ENCODE measurements at places on chromosomes 12 and 14.
A peak's percentile ranks its signal among the peaks of the same experiment; 100 is the strongest.

- DNase-seq = no peak
Observed at GRCh38 chr12:131941987-131942341, 7.8 kb upstream of the EP400 start.

DNA sequence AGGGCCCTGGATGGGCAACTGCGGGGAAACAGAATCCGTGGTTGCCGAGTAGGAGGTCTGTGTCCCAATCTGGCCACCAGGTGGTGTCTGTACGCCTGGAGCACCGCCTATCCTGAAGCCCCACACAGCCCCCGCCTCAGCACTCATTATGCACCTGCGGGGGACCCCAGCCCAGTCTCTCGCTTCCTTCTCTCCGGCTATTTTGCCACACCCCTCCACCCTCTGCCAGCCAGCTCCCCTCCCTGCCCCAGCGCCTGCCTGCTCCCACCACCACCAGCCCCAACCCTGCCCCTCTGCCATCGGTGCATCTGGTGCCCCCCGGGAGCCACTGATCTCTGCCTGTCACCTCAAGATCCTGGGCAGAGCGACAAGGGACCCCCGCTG, 2.2 kb upstream of the NXPH4 start:
- DNase-seq = peak; percentile 67

DNA sequence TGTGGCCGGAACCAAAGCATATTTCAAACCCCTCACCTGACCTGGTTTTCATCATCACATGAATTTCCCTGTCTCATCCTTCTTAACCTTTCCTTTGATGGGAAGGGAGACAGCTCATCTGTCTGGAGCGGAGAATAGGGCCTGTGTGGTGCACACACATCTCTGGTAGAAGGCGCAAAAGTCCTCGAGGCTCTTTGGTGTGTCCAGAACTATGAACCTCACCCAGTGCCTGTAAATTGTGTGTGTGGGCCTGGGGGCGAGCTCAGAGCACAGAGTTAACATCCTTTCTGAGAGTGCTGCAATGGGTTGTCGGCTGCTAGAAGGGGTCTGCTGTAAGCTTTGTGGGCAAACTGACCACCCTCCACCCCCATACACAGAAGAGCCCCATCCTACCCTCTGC, 749 bp downstream of the GALNT6 start:
- DNase-seq = no peak

- no peak for DNase-seq
Observed at GRCh38 chr12:56260380-56260779, 2.2 kb upstream of the ANKRD52 start.

GRCh38 chr12:107328442-107329133, 235.2 kb upstream of the CRY1 start:
- DNase-seq = no peak

DNA sequence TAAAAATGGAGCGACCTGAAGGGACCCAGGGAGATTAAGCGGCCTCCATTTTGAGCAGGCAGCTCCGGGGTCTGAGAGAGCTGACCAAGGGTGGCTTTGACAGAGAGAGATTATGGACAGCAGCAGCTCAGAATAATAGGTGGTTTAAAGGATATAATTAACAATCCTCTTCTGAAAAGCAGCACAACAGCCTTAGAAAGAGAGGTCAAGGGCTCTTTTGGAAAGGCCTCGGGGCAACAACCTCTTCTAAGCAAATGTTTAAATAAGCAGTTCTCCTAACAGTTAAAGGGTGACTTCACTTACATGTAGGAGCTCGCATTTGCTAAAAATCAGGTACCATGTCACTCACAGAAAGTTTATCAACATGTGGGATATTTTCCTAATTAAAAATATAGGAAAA, 87.2 kb upstream of the FRMD6 start:
- no peak for DNase-seq

DNA sequence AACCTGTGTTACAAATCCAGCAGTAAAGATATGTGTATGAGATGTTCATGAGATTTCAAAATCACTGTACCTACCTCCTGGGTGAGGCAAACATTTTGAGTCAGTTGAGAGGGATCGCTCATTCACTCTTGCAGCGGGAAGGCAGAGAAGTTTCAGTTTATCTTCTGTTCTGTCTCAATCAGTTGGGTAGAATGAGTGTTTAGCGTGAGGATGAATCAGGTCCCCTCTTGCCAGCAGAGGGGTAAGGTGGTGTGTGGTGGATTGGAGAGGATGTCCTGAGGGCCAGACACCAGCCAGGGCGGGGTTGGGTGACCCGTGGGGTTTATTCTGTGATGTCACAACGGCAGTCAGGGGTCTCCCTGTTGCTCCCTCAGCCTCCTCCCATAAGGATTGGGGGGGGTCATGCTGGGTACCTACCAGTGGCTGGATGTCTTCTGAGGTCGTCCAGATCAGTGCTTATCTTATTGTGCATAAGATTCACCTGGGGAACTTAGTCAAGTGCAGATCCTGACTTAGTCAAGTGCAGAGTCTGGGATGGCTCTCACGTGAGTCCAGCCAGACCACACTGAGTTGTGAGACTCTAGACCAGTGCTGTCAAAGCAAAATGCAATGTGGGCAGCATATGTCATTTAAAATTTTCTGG, at the start of gene GSG1:
TSS of gene GSG1 (minus strand) at position 277 of the 643 bp plus-strand sequence. CDS start at position 122, 155 bp downstream.
- DNase-seq = no peak

DNA sequence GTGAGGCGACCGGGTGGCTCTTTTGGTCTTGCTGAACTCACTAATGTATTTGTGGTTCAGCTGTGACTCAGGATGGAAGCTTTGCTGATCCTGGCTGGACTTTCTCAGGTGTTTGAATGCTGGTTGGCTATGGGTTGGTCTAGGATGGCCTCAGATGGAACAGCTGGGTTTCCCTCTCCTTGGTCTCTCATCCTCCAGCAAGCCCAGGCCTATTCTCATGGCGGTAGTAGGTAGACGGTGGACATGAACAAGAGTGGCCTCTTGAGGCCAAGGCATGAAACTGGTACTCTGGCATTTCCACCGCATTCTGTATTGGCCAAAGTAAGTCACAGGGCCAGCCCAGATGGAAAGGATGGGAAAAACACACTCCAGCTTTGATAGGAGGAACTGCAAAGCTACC, 11.8 kb upstream of the POLR3B start:
- DNase-seq = no peak

- DNase-seq = no peak
Observed at GRCh38 chr12:212415-212714, 1.6 kb downstream of the SLC6A12 start.

DNA sequence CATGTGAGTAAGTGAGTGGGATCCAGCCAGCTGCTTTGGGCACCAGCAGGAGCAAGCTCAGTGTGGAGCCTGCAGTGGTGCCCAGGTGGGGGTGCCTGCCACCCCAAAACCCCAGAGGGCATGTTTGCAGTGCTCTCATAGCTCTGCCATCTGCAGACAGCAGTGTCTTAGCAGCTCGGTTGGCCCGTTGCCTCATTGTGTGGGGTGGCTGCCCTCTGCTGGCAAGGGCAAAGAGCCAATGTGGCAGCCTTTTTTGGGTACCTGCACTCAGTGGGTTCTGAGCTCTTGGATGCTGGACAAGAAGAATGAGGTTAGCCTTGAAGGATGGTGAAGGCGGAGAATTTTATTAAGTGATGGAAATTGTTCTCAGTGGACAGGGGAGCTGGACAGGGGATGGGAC, 52.3 kb downstream of the NEUROD4 start:
- DNase-seq = peak; percentile 58

- DNase-seq = no peak
Observed at GRCh38 chr14:43855556-43855955, 651.5 kb downstream of the FSCB start.

GRCh38 chr12:73906757-73907156, 630.9 kb upstream of the ATXN7L3B start:
- DNase-seq = no peak

DNA sequence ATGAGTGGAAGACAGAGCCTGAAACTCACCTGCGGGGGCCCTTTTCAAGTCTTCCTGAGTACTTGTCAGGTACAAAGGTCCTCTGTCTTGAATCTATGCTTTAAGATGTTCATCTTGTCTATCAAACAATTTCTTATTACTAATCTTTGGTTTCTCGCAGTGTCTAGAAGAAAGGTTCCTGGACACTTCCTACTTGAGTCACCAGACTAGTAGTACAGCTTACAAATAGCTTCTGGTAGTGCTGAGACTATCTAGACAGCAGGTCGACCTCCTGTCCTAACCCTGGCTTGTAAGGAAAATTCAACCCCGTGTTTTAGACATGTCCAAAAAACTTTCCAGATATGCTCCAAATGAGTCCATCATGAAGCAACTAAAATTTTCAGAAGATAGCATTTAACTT, 11.2 kb upstream of the ARID2 start:
- DNase-seq = no peak

DNA sequence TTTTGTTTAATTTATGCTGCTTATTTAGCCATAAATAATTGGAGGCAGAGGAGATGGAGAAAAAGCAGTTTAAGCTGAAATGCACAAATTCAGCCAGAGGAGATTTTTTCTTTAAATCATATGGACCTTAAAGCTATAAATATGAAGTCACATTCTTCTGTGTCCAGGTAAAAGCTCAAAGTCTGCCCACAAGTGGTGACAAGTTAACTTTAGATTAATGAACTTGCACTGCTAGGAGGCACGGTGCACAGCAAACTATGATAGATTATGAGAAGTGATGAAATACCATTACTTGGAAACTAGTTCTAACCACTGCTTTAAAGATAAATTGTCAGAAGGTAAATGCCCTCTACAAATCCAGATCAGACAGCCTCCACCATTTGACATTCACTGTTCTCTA, 69.0 kb downstream of the IFT81 start:
- no peak for DNase-seq

DNA sequence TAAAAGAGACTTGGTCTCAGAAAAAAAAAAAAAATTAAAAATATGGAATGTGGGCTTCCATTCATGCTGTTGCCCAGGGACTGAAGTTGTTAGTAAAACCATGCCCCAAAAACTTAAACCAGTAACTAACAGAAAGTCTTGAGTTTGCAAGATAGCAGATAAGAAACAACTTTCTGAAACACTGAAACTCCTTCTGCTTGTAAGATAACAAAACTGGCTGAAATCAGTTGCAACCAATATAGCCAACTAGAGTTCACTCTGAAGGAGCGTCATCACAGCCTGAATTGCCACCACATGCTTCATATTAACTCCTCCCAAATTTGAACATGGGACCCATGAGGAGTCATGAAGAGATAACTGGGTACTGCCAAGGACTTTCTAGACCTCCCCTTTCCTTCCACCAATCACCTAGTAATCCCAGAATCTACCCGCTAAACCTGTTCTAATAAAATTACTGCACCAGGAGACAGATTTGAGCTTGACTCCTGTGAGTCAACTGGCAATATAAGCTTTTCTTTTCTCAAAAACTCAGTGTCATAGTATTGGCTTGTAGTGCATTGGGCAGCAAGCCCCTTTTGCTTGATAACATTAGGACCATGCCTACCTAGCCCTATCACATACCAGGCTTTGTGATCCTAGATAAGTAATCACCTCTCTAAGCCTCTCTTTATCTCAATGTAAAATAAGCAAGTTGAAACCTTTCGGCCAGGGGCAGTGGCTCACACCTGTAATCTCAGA, 53.6 kb downstream of the R3HDM2 start:
- DNase-seq = no peak

DNA sequence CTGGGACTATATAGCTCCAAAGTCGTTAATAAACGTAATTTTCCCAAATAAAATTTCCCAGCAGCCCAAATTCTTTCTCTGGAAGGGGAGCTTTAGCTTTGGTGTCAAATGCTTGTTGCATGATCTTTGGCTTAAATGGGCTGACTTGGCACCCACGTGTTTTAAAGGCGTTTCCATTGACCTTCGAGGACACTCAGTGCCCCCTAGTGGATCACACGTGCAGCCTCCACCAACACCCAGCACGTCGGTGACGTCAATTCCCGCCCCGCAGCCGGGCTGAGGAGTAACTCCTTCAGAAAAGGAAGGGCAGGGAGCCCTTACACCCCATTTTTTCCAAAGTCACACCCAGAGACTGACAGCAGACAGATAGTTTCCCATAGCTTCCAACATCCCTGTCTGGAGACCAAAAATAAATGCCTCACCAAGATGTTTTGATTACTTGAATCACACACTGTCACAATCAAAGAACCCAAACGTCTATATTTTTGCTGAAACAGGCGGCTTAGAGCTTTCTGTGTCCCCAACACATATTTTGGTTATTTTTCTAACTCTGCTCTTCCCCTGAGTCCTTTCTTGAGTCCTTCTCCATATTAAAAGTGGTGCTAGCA, 707.9 kb downstream of the AACS start:
- DNase-seq = no peak

GRCh38 chr12:124745891-124746570, 117.6 kb downstream of the SCARB1 start:
- DNase-seq = peak; percentile 91

GRCh38 chr12:38411426-38411825, 94.9 kb downstream of the ALG10B start:
- no peak for DNase-seq

All from pancreas (tissue), 10 donors.